Stimulated activated naive CD8-positive, alpha-beta T cell treated with anti-CD3 and anti-CD28 coated beads, Interleukin-15, Interleukin-2, amounts not matched to agents 100 U/mL and 50 U/mL, for 24 hours (primary cell): ENCODE measurements at places on chromosomes 5 and 9.

DNA sequence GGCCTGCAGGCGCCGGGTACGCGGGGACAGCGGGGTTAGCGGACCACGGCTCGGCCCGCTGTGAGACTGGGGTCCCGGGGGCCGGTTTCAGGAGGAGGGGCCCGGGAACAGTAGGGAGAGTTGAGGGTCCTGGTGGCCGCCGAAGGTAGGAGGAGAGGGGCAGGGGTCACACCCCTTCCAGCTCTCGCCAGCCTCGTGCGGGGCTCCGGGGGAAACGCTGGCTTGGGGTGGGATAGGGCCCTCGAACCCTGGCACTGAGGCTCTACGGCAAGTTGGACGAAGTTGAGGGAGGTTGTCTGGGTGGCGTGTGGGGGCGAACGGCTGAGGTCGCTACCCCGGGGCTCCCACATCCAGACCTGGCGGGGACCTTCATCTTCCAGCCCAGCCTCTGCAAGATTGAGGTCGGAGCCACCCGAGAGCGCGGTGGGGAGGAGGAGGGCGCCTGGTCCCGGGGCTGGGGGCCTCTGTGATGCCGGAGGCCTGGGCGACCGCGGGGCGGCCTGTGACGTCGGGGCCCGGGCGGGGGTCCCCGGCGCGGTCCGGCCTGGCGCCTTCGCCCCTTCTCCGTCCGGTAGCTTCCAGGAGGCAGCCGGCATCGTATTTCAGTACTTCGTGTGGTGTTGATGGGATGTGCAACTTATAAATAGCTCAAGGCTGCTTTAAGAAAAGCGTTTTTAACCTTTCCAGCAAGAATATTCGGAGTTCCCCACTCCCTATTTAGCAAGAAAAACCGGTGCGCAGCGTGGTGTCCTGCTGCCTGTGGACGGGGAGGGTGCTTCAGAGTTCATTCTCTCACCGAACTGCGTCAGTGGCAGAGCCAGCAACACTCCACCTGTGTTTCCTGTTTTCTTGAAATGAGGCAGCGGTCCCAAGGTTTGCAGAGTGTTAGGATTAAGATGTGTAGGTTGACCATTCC lies 902 bp downstream of the HABP4 start:
- DNase-seq = peak; percentile 46

DNA sequence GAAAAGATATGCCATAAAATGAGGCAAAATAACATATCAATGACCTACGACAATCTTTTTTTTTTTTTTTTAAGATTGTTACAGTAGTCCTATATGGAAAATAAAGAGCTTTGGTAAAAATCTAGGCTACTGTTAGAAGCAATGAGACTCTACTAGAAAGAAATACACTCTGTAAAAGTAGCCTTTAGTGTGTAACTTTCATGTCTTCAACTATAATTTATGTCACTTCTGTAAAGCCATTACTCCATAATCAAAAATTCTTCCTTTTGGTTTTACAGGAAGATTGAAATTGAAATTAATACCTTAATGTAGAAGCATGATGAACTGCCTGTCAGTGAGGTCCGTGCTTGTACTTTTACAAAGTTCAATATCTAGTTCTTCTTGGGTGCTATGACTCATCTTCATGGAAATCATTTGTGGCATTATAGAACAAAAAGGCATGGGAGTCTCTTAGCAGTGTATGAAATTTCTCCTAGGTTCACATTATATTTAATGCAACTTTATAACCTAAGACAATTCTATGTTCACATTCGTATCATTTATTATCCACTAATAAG lies 1393.1 kb downstream of the EFNA5 start:
- no peak for DNase-seq

DNA sequence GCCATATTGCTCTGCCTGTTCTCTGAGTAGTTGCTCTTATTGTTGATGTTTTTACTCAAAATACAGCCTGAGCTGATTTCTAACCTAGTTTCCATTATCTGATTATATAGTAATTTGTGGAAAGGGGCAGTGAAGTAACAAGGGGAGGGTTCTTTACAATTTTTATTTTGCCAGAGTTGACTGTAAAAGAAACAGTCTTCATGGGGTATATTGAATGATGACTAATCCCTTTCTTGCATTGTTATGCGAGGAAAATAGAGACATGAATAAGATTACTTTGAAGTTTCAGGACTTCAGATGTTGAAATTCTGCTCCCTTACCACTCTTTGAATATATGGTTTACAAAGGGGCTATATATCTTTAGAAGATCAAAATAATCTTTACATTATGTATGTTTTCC lies 9.1 kb upstream of the LRRC70 start:
- no peak for DNase-seq

DNA sequence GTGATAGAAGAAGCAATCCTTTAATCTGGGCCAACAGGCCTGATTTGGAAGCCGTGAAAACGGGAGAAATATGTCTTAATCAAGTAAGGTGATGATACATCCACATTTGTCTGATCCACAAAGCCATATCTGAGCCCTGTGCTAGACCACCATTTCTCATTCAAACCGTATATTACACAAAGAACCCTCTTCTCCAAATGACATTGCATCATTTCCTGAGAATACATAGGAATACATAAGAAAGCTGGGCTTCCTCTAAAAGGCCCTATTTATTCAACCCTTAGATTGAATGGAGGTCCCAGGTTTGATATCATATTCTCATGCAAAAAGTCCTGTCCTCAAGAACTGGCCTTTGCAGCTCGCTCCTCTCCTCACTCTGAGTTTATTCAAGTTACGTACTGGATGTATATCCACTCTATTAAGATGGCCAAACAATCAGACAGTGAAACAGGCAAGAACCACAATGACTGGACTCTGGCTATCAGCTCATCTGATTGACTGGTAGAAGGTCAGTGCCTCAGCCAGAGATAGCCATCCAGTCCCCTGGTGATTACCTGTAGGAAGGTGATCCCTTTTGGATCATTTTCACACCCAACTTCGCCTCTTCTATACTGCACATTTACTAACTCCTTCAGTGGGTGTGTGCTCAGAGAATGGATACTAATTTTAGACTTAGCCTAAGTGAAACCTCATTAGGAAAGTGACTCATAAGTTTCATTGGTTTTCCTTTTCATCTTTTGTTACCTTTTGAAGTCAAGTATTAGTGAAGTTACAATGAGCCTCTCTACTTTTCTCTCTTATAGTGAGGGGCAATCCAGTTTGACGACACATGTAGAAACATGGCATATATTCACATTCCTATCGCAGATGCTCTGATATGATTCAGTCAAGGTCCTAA lies 167.6 kb upstream of the WWC1 start:
- DNase-seq = no peak

DNA sequence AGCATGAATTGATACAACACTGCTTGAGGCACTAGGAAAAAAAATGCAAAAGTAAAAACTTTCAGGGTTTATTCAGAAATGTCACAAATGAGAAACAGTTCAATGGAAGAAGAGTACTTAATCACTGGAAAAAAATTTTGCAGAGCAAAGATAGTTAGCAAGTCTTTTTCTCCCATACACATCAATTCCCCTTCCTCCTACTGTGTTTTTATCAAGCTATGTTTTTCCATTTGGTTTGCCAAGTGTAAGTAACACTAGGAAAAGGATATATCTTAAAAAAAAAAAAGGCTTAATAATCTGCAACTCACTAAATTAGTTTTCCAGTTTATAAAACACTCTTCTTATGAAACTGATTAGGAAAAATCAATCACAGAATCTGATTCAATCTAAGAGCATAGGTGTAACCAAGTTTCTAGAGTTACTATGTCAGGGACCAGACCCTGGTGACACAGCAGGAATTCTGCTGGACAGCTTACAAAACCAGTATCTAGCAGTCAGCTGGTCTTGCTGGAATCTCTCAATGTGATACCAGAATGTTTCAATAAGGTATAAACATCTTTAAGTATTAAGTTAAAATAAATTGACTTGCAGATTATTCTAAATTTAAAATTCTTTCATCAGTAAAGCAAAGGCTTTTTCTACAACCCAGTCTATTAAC lies 34.7 kb downstream of the RNF145 start:
- DNase-seq = no peak

DNA sequence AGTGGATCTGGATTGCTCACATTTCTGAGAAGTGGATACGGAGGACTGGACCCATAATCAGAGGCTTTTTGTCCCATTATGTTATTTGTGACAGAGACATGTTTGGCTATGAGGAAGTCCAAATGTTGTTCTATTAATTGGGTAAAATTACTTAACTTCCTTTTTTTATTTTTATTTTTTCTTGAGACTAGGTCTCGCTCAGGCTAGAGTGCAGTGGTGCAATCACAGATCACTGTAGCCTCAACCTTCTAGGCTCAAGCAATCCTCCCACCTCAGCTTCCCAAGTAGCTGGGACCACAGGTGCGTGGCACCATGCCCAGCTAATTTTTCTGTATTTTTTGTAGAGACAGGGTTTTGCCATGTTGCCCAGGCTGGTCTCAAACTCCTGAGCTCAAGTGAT lies 11.9 kb upstream of the PGGT1B start:
- no peak for DNase-seq

GRCh38 chr9:125694478-125694877 lies 12.5 kb downstream of the MAPKAP1 start:
- DNase-seq = no peak

- DNase-seq = no peak
These were observed 137.0 kb downstream of the PBX3 start for GRCh38 chr9:125884218-125884595.

- DNase-seq = no peak
These were observed 42.3 kb downstream of the PRELID2 start for GRCh38 chr5:145792840-145793239.

GRCh38 chr5:78922879-78923621 lies 62.1 kb downstream of the ARSB start:
- DNase-seq = no peak

DNA sequence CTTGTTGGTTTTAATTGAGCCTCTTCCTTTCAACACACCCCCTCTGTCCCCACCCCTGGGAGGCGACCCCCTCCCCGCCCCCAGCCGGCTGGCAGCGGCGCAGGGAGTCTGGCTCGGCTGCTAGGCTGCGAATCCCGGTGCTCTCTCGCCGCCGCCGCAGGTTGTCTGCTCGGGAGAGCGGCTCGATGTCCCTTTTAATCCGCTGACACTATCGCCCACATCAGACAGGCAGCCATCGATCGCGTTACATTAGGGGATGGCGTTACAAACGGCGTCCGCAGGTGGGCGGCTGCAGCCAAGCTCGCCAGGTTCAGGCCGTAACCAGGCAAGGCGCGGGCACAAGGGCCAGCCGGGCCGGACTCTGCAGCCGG lies 1.3 kb downstream of the NR2F1-AS1 start:
- DNase-seq = peak; percentile 15

GRCh38 chr5:174532455-174533453 lies 191.6 kb upstream of the MSX2 start:
- DNase-seq = peak; percentile 7

DNA sequence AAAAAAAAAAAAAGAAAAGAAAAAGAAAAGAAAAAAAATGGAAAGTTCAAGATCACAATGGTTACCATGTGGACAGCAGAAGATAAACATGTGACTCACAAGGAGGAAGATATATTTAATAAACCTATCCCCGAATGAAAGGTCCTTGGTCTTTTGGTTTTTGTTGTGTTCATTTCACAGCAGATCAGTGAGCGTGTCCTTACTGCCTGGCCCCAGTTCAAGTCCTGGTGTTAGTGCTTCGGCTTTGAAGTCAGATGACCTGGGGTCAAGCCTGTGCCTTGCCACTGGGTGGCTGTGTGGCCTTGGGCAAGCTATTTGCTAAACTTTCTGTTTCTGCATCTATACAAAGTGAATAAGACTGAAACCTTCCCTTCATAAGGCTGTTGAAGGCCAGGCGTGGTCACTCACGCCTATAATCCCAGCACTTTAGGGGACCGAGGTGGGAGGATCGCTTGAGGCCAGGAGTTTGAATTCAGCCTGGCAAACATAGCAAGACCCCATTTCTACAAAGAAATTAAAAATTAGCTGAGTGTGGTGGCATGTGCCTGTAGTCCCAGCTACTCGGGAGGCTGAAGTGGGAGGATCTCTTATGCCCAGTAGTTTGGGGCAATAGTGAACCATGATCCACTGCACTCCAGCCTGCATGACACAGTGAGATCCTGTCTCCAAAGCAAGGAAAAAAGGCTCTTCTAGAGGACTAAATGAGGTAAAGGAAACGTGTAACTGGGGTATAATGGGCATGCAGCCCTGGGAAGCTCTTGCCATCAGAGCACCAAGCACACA lies 94.5 kb upstream of the SPATA31D4 start:
- no peak for DNase-seq

- no peak for DNase-seq
These were observed 779 bp upstream of the CTNNA1 start for GRCh38 chr5:138752341-138752950.
